ENCODE measurements at places on chromosomes 16 and 17. TPM values are rescaled to one million over a fixed set of nuclear protein-coding genes. Genes with fewer than 3 reads are reported as not detected.

DNA sequence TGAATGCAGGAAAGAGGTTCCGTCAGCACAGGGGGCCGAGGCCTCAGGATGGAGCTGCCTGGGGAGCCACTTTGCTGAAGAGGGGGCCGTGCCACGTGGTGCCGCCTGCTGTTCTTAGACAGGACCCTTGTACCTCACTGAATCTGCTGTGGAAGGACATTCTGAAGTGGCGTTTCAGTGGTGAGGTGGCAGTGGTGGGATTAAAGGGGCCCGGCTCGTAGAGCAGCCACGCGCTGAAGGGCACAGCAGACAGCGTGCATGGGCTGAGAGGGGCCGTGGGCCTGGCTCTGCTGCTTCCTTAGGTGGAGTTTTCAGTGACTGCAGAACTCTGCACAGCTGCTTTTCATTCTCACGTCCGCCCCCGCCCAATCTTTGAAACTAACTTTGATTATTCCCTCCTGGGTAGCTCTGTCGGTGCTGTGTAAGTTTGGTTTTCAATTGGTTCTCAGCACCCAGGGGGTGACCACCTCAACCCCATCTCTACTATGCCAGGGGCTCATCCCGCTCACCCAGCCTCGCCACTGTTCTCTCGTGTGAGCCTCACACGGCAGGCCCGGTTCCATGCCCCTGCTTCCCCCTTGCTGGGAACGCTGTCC lies 70.3 kb downstream of the SEC14L1 start:
- peaks cover 95% of the 10 kb centered on the region for H3K36me3 ChIP-seq
- no peak overlapping the region for H3K4me3 ChIP-seq
- no peak overlapping the region for H3K27ac ChIP-seq

MYH8 gene
- total RNA-seq: not detected

GRCh38 chr16:56614549-56614991 lies 6.2 kb downstream of the MT2A start:
- H3K4me3 ChIP-seq: peak overlapping the region; percentile 98
- H3K27me3 ChIP-seq: no peaks in the 10 kb centered on the region
- ATAC-seq: peak; percentile 72
- peaks cover 43% of the 10 kb centered on the region for H3K4me1 ChIP-seq
- H3K36me3 ChIP-seq: peaks cover 7% of the 10 kb centered on the region

- H3K4me3 ChIP-seq: no peak overlapping the region
- H3K27me3 ChIP-seq: no peaks in the 10 kb centered on the region
- H3K36me3 ChIP-seq: peaks cover 61% of the 10 kb centered on the region
- no peak overlapping the region for H3K27ac ChIP-seq
- ATAC-seq: no peak
Measured at GRCh38 chr16:56413381-56413780, 12.0 kb downstream of the AMFR start.

- H3K27me3 ChIP-seq: no peaks in the 10 kb centered on the region
- H3K36me3 ChIP-seq: no peaks in the 10 kb centered on the region
Measured at GRCh38 chr16:57110937-57111336, 18.6 kb downstream of the CPNE2 start.

DNA sequence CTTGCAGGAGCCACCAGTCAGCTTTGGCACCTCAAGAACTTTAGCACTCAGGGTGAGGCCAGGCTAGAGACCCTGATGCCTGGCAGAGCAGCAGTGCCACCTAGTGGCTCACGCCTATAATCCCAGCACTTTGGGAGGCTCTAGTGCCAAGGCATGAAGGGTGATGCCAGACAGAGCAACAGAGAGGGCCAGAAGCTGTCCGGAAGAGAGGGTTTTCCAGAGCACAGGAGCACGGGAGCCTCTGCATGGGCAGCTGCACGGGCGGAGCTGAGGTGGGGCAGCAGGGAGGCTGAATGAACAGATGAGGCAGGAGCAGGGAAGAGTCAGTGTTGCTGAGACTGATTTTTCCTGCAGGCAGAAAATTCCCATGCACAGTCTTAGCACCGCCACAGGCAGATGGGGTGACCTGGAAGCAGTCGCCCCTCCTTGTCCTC lies 38.9 kb downstream of the MYH3 start:
- peaks cover 14% of the 10 kb centered on the region for H3K27me3 ChIP-seq
- peak; percentile 90 for ATAC-seq
- no peaks in the 10 kb centered on the region for H3K4me1 ChIP-seq
- H3K36me3 ChIP-seq: no peaks in the 10 kb centered on the region
- no peak overlapping the region for H3K27ac ChIP-seq

GRCh38 chr17:17536702-17537101 lies 40.5 kb upstream of the RASD1 start:
- no peaks in the 10 kb centered on the region for H3K36me3 ChIP-seq
- no peaks in the 10 kb centered on the region for H3K4me1 ChIP-seq
- no peak for ATAC-seq
- no peak overlapping the region for H3K4me3 ChIP-seq
- H3K27ac ChIP-seq: no peak overlapping the region

GRCh38 chr17:63859257-63859656 lies 14.2 kb downstream of the CSH2 start:
- no peak overlapping the region for H3K27ac ChIP-seq
- no peaks in the 10 kb centered on the region for H3K27me3 ChIP-seq
- no peak overlapping the region for H3K4me3 ChIP-seq
- H3K4me1 ChIP-seq: no peaks in the 10 kb centered on the region
- no peaks in the 10 kb centered on the region for H3K36me3 ChIP-seq
- ATAC-seq: no peak

MYH13 gene
- total RNA-seq: not detected

GRCh38 chr17:44930667-44931066 lies 15.4 kb upstream of the GFAP start:
- H3K27ac ChIP-seq: no peak overlapping the region
- no peaks in the 10 kb centered on the region for H3K27me3 ChIP-seq
- no peak for ATAC-seq
- H3K4me3 ChIP-seq: no peak overlapping the region
- H3K4me1 ChIP-seq: no peaks in the 10 kb centered on the region

TAF15 gene
- total RNA-seq: 282 TPM

SCGB1C2 gene
- not detected for total RNA-seq

KCNJ18 gene
- total RNA-seq: not detected

All from activated T-helper 17 cell treated with anti-CD3 and anti-CD28 coated beads, Interleukin-2, amount 50 U/mL, for 72 hours (primary cell).